ENCODE measurements at places on chromosomes 5 and 9. TPM values are rescaled to one million over a fixed set of nuclear protein-coding genes. Genes with fewer than 3 reads are reported as not detected.

DNA sequence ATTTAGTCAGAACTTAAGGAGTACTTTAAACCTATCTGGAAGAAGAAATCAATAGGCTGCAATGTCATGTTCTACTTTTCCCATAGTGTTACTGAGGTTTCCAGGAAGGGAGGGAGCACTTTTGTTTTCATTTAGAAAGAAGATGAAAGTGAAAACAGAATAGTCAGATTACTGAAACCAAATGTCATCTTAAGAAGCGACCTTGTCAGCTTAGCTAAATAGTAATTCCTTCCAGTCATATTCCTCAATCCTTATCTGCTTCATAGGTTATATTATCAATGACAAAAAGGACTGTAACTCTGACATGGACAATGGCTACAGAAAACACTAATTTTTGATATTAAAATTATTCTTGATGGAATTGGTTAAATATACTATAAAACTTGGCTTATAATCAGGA lies 27.7 kb downstream of the SAR1B start:
- no peak for DNase-seq

DNA sequence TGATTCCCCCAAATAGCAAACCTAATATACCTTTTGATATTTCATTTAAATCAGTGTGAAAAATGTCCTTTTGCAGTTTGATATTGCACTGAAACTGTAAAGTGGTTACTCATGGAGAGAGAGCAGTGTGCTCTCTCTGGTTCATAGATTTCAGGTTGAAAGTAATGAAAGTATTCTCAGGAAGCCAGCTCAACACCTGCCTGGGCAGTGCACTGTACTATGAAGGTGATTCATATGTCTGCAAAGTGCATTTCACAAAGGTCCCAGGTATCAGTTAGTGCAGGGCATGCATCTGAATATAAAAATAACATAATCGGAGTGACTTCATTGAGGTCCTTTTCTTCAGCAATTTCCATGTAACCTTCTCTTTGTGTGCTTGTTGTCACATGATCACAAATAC lies 274.3 kb downstream of the CDH18 start:
- DNase-seq, result no peak

The SLCO6A1 gene
- total RNA-seq, result not detected

The LHX6 gene
- total RNA-seq, result 5.7 TPM

- no peak for DNase-seq
Measured at GRCh38 chr9:85142968-85143367, 473.4 kb downstream of the NTRK2 start.

All from ureter (tissue), 1 donor.